ENCODE measurements at places on chromosomes 3 and 15.
A peak's percentile ranks its signal among the peaks of the same experiment; 100 is the strongest.

DNA sequence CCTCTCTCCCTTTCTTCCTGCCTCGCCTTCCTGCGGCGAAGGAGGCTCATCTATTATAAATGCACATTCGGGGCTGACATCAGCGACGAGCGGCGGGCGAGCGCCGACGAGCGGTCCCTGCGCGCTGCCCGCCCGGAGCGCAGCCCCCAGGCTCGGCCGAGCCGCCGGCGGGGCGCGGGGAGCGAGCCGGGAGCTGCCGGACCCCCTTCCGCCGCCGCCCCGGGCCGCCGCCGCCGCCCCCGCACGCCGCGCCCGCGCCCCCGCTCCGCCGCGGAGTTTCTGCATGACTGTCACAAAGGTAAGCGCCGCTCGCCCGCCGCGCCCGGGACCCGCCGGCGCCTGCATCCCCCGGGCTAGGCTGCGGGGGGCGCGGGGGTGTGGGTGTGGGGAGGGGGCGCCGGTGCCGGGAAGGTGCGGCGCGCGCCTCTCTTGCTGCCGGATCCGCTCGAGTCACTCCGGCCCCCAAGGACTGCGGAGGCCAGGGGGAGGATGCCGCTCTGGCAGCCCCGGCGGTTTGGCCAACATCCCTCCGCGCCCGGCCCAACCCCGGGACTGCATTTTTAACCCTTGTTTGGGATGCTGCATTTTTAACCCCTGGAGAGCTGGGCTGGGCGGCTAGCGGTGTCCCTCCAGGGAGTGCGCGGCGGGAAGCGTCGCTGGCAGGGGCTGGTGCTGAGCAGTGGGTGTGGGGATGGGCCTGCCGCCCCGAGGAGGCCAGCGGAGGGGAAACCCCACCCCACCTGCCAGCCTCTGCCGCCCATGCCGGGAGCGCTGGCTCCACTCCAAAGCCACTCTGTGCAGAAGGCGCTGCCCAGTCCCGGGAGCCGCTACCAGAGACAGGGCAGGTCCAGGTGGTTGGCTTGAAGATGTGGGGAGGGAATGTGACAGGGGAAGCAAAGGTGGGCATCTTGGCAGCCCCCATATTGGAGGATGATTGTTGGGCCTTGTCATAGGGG is at the start of gene CORO2B:
Gene CORO2B, plus strand, starts transcription at position 14 of the 956 bp plus-strand sequence. Its CDS starts 270 bp downstream, at position 284.
- no peak for DNase-seq

- no peak for DNase-seq
These were observed 12.4 kb upstream of the TM4SF4 start for GRCh38 chr3:149462051-149462450.

- no peak for DNase-seq
These were observed 117.0 kb downstream of the SMAD6 start for GRCh38 chr15:66819084-66819483.

DNA sequence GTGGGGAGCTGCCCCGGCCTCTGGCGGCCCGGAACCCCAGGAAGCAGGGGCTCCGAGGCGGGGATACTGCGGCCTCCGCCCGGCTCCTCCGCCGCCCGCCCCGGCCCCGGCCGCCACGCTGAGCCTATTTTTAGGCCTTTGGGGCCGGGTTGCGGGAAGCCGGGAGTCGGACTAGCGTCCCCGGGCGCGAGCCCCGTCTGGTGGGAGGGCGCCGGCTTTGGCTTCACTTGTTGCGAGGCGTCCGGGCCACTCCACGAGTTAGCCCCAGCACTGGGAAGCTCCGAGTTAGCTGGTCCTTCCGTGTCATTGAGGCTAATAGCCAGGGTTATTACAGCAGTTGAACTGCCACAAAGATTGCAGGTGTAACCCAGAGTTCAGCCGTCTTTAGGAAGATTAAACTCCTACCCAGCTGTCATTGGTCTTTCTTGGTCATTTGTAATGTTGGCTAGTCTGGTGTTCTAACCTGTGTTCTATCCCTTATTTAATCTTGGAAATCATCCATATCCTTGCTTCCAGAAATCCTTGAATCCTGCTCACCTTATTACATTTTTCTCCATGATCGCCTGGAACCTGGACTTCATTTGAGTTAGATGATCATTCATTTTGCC is 791 bp downstream of the GYG1 start:
- DNase-seq = no peak

DNA sequence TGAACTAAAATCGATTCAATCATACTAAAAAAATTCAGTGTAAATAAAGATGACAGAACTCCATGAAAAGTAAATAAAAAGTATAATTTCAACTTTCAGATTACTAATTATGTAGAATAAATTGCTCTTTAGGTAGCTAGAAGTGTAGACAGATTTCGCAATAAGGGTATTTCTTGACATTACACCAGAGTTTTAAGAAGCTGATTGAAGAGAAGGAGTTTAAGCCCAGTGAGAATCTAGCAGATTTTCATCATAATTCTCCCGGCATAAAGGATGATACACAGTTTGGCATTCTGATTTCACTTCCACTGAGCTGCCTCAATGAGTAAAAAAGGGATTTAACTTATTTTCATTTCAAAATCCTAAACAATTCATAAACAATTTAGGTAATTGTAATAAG is 259.2 kb downstream of the NEK10 start:
- DNase-seq = no peak

- DNase-seq = no peak
These were observed 184.5 kb upstream of the GAP43 start for GRCh38 chr3:115438799-115439198.

DNA sequence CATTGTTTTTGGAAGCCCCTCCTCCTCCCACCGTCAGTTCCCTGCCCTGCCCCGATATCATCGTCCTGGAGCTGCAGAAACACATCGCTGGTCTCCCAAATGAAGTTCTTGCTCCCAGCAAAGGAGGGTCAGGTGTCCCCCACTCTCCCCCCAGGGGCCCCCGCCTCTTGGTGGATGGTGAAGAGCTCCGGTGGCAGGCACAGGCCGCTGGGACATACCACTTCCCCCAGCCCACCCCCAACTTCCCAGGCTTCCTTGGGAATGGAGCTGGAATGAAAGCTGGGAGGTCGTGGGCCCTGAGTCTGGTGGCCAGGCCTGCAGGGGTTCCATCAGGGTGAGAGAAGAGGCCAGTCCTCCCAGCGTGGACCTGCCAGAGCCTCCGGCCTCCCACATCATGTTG is 137.7 kb downstream of the CHSY1 start:
- no peak for DNase-seq

DNA sequence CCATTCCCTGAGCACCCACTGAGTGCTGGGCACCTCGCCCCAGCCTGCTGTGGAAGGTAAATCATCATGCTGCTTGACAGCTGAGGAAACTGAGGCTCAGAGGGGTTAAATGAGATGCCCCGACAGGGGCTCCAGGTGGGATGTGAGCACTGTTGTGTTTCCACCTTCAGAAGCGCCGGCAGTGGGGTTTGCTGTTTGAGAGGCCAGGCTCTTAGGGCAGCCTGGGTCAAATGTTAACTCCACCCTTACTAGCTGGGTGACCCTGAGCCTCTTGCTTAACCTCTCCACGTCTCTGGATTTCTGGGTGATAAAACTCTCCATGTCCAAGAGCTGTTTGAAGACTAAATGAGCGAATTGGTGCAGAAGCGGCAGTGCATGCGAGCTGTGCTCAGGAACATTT is 43.1 kb downstream of the FAM3D start:
- DNase-seq = no peak

- no peak for DNase-seq
These were observed 168.4 kb upstream of the CCDC54 start for GRCh38 chr3:107208796-107209195.

- DNase-seq = no peak
These were observed 46.5 kb downstream of the CPA3 start for GRCh38 chr3:148911592-148911991.

DNA sequence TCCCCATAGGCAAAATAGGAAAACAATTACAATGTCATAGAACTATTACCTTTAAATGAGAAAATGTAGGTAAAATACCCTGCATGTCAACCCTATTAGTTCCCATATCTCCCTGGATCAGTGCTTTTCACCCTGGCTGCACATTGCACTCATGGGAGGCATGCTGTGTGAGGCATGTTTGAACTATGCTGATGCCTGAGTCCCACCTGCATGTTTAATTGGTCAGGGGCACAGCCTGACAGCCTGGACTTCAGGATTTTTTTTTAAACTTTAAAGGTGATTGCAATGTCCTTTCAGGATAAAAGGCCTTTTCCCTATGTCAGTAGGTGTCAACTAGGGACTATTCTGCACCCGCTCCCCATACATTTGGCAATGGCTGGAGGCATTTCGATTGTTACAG is 136.0 kb upstream of the NR2E3 start:
- no peak for DNase-seq

DNA sequence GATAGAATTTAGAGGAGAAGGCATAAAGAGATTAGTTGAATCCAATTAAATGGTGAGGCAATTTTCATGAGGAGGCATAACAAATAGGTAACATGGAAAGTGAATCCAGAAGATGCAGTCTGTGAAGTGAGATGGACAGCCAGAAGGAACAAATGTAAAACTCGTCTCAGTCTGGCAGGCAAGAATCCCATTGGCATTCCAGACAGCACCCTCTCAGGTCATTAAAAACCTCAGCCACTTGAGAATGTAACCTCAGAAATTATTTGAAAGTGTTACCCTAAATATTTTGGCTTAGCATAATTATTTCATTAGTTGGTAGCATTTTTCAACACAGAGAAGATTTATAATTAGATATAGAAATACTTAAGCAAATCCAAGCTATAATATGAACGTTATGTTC is 342.3 kb downstream of the LRRC3B start:
- DNase-seq = no peak

GRCh38 chr3:50606596-50606995 is 5.0 kb downstream of the CISH start:
- no peak for DNase-seq

DNA sequence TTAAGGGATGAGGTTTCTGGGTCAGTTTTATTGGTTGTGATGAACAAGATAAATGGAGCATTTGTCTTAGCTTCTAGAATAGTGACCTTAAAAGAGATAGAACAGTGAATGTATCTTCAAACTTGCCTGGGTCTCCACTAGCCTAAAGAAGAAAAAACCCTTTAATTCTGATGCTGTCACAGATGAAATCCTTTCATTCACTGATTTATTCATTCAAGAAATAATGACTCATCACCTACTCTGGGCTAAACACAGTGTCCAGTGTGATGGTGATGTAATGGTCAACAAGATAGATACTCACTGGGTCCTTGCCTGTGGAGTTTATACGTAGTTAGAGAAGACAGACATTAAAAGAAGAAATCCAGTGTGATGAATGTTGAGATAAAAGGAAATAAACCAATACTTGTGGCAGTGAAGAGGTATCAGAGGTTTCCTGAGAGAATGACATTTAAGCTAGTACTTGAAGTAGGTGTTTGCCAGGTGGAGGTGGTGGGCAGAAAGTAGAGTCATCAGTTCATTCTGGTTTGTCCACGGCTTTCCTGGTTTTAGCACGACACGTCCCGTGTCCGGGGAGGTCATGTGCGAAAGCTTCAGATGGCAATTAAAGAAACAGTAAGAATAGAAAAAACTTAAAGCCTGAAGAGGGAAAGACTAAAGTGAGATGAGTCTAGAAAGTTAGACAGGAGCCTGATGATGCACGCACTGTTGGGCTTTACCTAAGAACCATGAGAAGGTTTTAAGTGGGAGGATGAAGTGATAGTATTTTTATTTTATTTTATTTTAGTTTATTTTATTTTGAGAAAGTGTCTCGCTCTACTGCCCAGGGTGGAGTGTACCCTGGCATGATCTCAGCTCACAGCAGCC is 18.5 kb downstream of the PAK2 start:
- no peak for DNase-seq

GRCh38 chr3:52546111-52546901 is 9.9 kb downstream of the UQCC5 start:
- DNase-seq = no peak

DNA sequence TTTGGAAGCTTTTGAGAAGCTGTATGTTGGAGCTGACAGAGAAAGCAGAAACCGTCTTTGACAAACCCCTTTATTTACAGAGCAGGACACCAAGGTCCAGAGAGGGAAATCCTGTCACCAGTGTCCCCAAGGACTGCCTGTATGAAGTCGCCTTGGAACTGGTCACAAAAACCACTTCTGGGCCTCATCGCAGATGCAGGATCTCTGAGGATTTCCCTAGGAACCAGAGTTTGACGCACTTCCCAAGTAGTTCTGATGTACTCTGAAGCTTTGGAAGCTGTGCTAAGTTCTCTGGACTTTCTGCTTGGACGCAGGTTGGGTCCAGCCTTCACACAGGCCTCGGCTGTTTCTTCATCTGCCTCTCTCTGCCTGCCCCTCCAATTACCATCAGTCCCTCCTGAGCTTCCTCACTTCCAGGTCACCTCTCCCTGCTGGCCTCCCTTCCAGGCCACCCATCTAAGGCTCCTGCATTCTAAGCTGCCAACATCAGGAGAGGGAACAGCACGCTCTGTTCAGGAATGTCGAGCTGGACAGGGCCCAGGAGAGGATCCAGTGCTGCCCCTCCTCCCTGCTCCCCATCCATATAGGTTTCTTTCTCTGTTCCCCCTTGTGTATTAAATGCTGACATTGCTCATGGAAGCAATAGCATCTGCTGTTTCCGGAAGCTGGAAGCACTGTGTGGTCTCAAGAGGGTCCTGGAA is 270.8 kb downstream of the OPA1 start:
- no peak for DNase-seq

DNA sequence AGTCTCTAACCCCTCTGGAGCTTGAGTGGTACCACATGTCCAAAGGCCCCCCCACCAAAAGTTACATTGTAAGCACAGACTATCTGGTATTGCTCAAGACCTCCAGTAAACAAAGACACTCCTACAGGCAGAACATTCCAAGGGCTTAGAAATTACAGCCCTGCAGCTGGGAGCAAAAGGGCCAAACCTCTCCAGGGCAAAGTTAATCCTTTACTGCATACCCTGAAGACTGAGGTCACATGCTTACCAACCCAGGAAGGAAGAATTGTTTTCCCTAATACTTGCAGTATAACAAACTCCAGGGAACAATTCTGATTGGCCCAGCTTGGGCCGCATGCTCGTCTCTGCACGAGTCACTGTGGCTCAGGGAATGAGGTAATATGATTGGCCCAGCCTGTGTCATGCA is 266.1 kb upstream of the NR2F2 start:
- DNase-seq = no peak

- peak; percentile 6 for DNase-seq
These were observed 458.3 kb downstream of the MFSD1 start for GRCh38 chr3:159260049-159260662.

DNA sequence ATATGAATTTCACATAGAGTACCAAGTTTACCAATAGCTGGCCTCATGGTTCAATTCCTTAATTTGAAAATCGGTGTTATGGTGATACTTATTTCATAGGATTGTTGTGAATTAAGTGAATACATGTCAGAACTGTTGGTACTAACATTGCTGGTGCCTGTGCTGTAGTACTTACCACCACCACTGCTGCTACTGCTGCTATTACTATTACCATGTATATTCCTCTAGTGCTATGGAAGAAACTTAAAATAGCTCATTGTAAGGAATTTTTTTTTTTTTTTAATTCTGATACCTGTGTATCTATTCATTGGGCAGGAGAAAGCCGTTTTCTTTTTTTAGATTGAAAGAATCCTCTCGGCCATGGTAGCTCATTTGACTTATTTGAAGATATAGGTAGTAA is 3.6 kb downstream of the FYTTD1 start:
- no peak for DNase-seq
